ENCODE measurements at places on chromosomes 4 and X. TPM values are rescaled to one million over a fixed set of nuclear protein-coding genes. Genes with fewer than 3 reads are reported as not detected.

Gene FAAH2
- polyA plus RNA-seq = 3.8 TPM

Gene TLR7
- polyA plus RNA-seq = under 0.01 TPM

Gene MAGEA3
- not detected for polyA plus RNA-seq

Gene IL13RA2
- polyA plus RNA-seq = 0.45 TPM

Gene ARMCX1
- 13.2 TPM for polyA plus RNA-seq

All from sigmoid colon (tissue), 7 donors.